ENCODE measurements at places on chromosomes 6 and 20. TPM values are rescaled to one million over a fixed set of nuclear protein-coding genes. Genes with fewer than 3 reads are reported as not detected.

DNA sequence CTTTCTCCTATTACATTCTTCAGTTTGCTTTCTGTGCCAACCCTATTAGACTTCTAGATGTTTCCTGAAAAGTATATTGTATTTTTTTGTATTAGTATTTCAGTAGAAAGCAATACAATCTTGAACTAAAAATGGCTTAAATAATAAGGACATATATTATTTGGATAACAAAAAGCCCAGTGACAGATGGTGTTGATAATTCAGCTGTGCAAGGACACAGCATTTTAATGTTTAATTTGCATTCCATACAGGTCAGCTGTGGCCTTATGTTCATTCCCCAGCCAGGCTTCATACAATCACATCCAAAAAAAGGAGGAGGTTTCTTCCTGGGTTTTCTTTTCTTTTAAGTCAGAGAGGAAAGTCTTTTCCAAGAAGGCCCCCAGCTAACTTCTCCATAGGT lies 236.9 kb downstream of the CD109 start:
- H3K4me1 ChIP-seq: no peaks in the 10 kb centered on the region
- H3K27ac ChIP-seq: no peak overlapping the region
- no peak for DNase-seq
- no peaks in the 10 kb centered on the region for H3K27me3 ChIP-seq
- no peak overlapping the region for H3K4me3 ChIP-seq

GRCh38 chr20:58514321-58515232 lies 622 bp downstream of the APCDD1L start:
- H3K36me3 ChIP-seq: no peaks in the 10 kb centered on the region
- no peak overlapping the region for H3K27ac ChIP-seq
- no peak for DNase-seq
- H3K27me3 ChIP-seq: no peaks in the 10 kb centered on the region
- peak overlapping the region; percentile 5 for H3K4me3 ChIP-seq

DNA sequence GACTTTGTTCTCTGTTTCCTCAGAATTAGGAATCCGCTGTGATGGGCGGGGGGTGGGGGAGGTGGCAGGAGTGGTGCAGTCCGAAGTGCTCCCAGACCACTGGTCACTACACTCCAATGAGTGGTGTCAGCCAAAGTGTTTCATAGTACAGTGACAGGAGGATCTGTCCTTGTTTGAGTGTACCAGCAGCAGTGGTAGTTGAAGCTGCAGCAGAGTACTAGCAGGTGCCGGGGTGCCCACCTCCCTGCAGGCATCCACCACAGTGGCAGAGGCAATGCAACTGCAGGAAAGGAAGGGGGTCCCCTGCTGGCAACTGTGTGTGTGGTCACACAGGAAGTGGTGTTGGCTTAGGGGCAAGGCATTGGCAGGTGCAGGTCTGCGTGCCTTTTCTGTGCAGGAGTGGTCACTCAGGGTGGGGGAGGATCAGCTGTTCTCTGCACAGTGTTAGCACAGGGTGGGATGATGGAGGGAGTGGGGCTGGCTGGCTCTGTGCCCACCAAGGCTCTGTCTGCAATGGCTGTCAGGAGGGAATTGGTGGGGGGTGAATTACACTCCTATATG lies 9.7 kb downstream of the HLA-DOB start:
- DNase-seq: no peak
- H3K36me3 ChIP-seq: no peaks in the 10 kb centered on the region
- H3K4me1 ChIP-seq: no peaks in the 10 kb centered on the region
- H3K4me3 ChIP-seq: no peak overlapping the region
- peaks cover 3% of the 10 kb centered on the region for H3K27me3 ChIP-seq

DNA sequence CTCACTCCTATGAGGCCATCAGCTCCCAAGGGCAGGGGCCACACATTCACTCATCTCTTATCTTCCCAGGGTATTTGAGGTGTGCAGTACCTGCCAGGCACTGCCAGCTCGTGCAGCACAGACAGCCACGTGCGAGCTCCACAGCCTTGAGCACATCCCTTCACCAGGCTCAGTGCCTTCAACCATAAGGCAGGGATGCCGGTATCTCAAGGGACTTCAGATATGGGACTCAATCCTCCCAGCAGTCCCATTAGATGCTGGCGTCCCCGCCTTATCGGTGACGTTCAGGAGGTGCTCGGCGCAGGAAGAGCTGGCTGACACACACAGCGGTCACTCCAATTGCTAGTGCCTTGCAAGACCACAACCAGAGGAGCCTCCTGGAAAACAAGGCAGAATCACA lies 47.0 kb downstream of the EZR start:
- H3K4me1 ChIP-seq: no peaks in the 10 kb centered on the region
- H3K27ac ChIP-seq: no peak overlapping the region
- no peaks in the 10 kb centered on the region for H3K27me3 ChIP-seq
- no peak overlapping the region for H3K4me3 ChIP-seq
- DNase-seq: no peak

GRCh38 chr6:158377860-158378259 lies 65.6 kb downstream of the TULP4 start:
- DNase-seq: no peak
- peaks cover under 1% of the 10 kb centered on the region for H3K4me1 ChIP-seq
- H3K4me3 ChIP-seq: no peak overlapping the region
- H3K27ac ChIP-seq: no peak overlapping the region
- H3K27me3 ChIP-seq: no peaks in the 10 kb centered on the region

- H3K4me3 ChIP-seq: no peak overlapping the region
- no peaks in the 10 kb centered on the region for H3K27me3 ChIP-seq
- no peaks in the 10 kb centered on the region for H3K36me3 ChIP-seq
- H3K4me1 ChIP-seq: no peaks in the 10 kb centered on the region
- DNase-seq: no peak
- no peak overlapping the region for H3K27ac ChIP-seq
Measured at GRCh38 chr6:108368431-108369030, 73.7 kb downstream of the AFG1L start.

DNA sequence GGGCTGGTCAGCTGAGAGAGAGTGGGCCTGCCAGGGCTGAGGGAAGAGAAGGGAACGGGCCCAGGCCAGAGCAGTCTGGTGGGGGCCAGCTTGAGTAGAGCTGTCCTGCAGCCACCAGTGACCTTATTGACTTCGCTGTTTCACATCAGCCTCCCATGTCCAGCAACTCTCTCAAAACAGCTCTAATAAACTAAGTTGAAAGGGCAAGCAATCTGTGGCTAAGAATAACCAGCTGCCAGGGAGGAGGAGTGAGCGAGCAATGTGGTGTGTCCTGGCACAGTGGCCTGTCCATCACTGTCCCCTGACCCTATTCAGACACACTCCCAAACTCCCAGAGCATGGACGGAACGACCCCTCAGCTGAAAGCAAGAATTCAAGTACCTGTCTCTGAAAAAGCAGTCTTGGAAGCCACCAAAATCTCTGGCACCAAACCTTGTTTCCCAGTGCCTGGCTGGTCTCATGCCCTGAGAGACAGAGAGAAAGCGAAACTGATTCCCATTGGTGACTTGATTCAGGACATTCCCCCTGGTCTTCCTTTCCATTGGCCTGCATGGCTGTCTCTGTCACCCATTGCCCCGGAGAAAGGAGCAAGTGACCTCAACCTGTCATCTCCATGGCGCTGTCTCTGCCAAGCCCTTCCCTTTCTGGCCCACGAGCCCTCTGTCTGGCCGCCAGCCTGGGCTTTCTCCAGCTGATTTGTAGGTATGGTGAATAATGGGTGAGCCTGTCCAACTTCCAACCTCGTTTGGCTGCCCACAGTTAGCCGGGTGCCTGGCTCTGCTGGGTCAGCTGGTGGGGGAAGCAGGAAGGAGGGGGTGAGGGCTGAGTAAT lies at the start of gene DDO:
Gene DDO (minus strand): TSS at position 490 of the 831 bp plus-strand sequence. CDS start 2,113 bp downstream, outside the sequence.
- H3K4me3 ChIP-seq: peak within 1 kb of the TSS; percentile 17
- H3K27me3 ChIP-seq: no peaks in the 10 kb centered on the region
- peak within 1 kb of the TSS; percentile 58 for H3K27ac ChIP-seq

Gene DEF6
- 9.9 TPM for total RNA-seq

Gene KCNQ2
- total RNA-seq: not detected

- H3K4me3 ChIP-seq: no peak overlapping the region
- no peaks in the 10 kb centered on the region for H3K36me3 ChIP-seq
Measured at GRCh38 chr20:45019027-45019761, 52.9 kb downstream of the STK4 start.

DNA sequence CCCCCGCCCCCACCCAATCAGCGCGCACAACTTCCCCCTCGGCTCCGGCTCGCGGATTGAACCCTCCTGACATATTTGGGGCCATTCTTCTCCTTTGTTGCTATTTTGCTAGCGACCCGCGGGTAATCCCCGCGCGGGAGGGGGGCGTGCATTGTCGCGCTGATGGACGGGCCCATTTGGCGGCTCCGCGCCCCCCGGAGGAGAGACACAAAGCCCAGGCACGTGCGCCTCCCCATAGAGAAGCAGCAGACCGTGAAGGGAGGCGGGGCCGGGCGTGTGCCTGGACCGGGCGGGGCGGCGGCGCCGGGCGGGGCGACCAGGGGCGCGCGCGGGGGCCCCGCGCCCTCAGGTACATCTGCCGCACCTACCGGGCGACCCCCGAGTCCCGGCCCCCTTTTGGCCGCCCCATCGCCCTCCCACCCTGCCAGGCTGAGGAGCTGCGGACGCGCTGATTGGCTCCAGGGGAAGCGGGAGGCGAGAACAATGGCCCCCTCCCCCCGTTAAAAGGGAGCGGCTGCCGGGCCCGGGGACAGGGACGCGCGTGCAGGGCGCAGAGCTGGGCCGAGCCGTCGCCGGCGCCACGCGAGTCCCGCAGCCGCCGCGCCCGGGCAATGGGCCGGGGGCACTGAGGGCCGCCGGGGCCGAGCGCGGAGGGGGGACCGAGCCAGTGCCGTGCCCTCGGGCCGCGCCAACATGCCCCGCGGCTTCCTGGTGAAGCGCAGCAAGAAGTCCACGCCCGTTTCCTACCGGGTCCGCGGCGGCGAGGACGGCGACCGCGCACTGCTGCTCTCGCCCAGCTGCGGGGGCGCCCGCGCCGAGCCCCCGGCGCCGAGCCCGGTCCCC lies at the start of gene INSM1:
Gene INSM1 (plus strand): TSS at position 530 of the 843 bp plus-strand sequence. CDS start 164 bp downstream, at position 694.
- no peaks in the 10 kb centered on the region for H3K4me1 ChIP-seq
- no peak within 1 kb of the TSS for H3K27ac ChIP-seq
- no peaks in the 10 kb centered on the region for H3K27me3 ChIP-seq
- H3K4me3 ChIP-seq: peak within 1 kb of the TSS; percentile 16
- no peak for DNase-seq

GRCh38 chr6:34771727-34772126 lies 14.4 kb downstream of the SNRPC start:
- peaks cover 5% of the 10 kb centered on the region for H3K36me3 ChIP-seq
- no peak for DNase-seq
- no peaks in the 10 kb centered on the region for H3K27me3 ChIP-seq
- no peak overlapping the region for H3K27ac ChIP-seq
- H3K4me1 ChIP-seq: no peaks in the 10 kb centered on the region

GRCh38 chr20:35131934-35132333 lies 15.2 kb downstream of the EDEM2 start:
- H3K4me3 ChIP-seq: no peak overlapping the region
- no peak for DNase-seq
- peaks cover 4% of the 10 kb centered on the region for H3K4me1 ChIP-seq
- H3K27me3 ChIP-seq: no peaks in the 10 kb centered on the region

DNA sequence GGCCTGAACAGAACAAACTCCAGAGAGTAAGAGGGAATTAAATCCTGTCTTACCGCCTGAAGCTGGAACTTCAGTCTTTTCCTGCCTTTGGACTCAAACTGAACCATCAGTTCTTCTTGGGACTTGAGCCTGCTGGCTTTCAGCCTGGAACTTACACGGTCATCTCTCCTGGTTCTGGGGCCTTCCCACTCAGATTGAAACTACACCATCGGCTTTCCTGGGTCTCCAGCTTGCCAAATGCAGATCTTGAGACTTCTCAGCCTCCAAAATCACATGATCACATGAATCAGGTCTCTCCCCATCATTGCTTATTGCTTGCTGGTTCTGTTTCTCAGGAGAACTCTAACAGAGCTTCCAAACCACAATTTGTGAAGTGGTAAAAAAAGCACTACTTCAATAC lies 276.3 kb downstream of the KIF16B start:
- DNase-seq: no peak
- no peak overlapping the region for H3K27ac ChIP-seq
- no peaks in the 10 kb centered on the region for H3K4me1 ChIP-seq

- no peaks in the 10 kb centered on the region for H3K4me1 ChIP-seq
- no peaks in the 10 kb centered on the region for H3K27me3 ChIP-seq
- no peaks in the 10 kb centered on the region for H3K36me3 ChIP-seq
- DNase-seq: no peak
Measured at GRCh38 chr20:12640251-12640650, 368.5 kb upstream of the SPTLC3 start.

Gene MOG
- total RNA-seq: not detected

Gene HLA-F
- 124 TPM for total RNA-seq

DNA sequence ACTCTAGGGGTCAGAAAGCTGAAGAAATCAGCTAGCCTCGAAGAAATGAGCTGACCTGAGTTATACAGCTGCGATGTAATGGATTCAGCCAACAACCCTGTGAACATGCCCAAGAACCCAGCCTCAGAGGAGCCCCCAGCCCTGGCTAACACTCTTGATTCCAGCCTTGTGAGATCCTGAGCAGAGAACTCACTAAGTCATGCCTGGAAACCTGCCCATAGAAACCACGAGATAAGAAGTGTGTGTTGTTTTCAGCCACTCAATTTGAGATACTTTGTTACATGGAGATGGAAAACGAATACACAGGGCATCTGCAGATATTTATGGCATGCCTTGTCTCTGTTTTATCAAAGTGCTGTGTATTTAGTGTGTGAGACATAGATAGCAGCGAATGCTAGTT lies 265.2 kb downstream of the QKI start:
- no peak overlapping the region for H3K4me3 ChIP-seq
- H3K27me3 ChIP-seq: no peaks in the 10 kb centered on the region
- H3K27ac ChIP-seq: no peak overlapping the region
- no peaks in the 10 kb centered on the region for H3K36me3 ChIP-seq
- no peaks in the 10 kb centered on the region for H3K4me1 ChIP-seq

DNA sequence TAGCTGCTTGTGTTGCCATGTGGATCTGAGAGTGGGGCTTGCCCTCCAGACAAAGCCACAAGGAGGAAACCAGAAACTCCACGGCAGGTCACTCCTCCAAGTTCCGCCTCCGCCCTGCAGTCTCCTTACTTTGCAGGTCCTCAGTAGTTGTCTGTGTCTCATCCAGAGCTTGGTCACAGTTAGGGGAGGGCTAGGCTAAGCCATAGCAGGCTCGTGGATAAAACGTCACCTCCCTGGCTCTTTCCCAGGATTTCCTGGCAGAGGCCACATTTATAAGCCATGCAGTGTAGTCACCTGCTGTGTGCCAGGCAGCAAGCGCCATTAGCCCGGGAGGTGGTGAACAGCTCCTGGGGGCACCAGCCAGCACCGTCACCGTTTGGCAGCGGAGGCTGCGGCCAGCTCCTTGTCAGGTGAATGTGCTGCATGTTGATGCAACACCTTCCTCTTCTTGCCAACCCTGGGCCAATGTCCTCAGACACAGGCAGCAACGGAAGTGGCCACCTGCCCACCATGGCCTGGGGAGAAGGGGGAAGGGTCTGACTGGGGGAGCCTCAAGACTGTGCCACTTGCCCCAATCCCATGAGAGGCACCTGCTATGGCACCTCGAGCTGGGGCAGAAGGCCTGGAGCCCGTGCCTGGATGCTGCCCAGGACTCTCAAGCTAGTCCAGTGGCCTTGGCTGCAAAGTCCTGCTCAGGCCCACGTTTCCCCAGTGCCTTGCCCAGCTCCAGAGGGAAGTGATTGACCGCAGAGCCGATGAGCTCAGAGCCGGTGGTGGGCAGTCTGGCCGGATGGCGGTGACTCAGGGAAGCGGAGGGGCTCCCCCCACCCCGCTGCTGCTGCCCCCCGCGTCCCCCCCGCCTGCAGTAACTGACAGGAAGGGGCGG lies 39.0 kb upstream of the SLCO4A1 start:
- no peak overlapping the region for H3K4me3 ChIP-seq
- no peaks in the 10 kb centered on the region for H3K27me3 ChIP-seq
- H3K36me3 ChIP-seq: no peaks in the 10 kb centered on the region
- H3K4me1 ChIP-seq: no peaks in the 10 kb centered on the region

Gene SDC4
- total RNA-seq: 114 TPM

Gene FAM184A
- 4.8 TPM for total RNA-seq

- no peak overlapping the region for H3K27ac ChIP-seq
- no peaks in the 10 kb centered on the region for H3K36me3 ChIP-seq
- DNase-seq: no peak
- no peaks in the 10 kb centered on the region for H3K27me3 ChIP-seq
Measured at GRCh38 chr6:150413198-150413597, 44.4 kb downstream of the IYD start.
